Lower lobe of right lung (tissue), 2 donors: ENCODE measurements at places on chromosomes 13 and 19.

GRCh38 chr19:31057476-31057875 lies 291.8 kb downstream of the TSHZ3 start:
- no peak for DNase-seq

DNA sequence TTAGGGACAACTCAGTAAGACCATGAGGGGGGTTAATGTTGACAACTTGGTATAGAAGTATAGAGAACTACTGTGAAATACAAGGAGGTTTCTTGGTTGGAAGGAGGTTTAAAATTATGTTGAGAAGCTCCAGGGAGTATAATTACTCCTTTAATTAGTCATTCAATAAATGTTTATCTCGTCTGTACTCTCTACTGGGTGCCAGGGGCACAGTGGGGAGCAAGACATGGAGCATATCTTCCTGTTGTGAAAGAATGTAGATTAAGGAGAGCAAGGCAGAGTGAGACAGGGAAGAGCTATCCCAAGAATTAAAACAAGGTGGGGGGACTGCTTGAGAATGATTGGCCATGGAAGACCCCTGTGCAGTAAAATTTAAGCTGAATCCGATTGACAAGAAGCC lies 33.7 kb upstream of the TDRD3 start:
- no peak for DNase-seq

GRCh38 chr19:43545276-43545675 lies 12.3 kb downstream of the ZNF575 start:
- no peak for DNase-seq

DNA sequence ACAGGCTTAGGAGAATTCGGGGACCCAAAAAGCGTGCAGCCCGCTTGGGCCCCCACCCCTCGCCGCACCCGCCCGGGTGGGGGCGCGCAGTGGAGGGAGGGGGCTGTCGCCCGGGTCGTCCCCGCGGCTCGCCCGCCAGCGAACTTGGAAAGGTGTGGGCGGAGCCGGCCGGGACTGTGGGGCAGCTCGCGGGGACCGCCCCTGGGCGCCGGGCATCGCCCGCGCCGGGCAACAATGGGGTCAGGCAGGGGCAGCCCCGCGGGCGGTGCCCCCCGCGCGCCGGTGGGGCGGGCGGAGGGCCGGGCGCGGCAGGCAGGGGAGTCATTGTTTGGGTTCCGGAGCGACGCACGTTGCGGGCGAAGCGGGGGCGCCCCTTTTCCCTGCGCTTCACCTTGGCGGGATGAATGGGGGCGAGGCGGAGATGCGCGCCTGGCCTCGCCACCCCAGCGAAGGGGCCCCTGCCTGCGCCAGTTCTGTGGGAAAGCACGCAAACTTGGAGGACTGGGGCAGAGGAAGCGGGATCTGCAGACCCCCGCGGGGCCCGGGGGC lies 647 bp upstream of the KLF12 start:
- peak; percentile 66 for DNase-seq

GRCh38 chr19:14683439-14683838 lies 6.4 kb upstream of the ZNF333 start:
- no peak for DNase-seq

DNA sequence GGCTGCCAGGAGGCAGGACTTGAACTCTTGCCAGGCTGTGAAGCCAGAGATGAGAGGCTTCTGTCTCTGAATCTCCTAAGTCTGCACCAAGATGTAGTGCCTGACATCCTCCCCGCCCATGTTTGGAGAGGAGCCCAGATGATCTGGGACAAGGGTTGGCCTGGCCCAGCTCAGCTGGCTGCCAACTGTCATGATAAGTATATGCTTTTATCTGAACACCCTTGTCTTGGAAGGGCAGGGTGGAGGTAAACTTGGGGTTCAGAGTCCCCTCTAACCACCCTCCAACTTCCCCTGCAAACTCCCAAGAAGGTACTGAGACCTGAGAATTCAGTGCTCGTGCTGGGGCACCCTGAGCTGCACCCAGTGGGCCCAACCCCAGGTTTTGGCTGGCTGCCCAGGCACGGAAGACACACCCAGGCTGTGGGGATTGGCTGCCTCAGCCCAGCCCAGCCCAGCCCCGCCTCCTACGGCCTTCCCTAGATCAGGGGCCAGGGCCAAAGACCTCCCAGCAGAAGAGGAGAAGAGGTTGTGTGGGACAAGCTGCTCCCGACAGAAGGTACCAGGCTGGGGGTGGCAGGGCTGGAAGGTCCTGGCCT lies at the start of gene CYP4F12:
Gene CYP4F12, plus strand, starts transcription at position 508 of the 596 bp plus-strand sequence. CDS start 443 bp downstream, outside the sequence.
- DNase-seq = peak; percentile 79

- no peak for DNase-seq
These were observed 23.0 kb downstream of the ZNF568 start for GRCh38 chr19:36939153-36939552.

DNA sequence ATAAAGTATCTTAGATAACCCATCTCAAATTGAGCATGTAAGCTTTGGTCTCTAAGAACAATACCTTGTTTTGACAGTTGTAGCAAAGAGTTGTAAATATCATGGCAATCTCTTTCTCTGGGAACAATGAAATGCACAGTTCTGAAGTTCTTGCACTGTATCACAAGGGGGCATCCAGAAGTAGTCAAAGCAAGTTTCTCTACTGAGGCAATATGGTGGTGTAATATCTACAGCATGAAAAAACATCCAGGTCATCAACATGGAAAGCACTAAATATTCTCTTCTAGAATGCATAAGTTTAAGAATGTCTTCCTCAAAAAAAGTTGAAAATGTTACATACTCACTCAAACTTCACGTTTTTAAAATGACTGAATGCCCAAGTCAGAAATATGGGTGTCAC lies 19.6 kb downstream of the MTMR6 start:
- no peak for DNase-seq

DNA sequence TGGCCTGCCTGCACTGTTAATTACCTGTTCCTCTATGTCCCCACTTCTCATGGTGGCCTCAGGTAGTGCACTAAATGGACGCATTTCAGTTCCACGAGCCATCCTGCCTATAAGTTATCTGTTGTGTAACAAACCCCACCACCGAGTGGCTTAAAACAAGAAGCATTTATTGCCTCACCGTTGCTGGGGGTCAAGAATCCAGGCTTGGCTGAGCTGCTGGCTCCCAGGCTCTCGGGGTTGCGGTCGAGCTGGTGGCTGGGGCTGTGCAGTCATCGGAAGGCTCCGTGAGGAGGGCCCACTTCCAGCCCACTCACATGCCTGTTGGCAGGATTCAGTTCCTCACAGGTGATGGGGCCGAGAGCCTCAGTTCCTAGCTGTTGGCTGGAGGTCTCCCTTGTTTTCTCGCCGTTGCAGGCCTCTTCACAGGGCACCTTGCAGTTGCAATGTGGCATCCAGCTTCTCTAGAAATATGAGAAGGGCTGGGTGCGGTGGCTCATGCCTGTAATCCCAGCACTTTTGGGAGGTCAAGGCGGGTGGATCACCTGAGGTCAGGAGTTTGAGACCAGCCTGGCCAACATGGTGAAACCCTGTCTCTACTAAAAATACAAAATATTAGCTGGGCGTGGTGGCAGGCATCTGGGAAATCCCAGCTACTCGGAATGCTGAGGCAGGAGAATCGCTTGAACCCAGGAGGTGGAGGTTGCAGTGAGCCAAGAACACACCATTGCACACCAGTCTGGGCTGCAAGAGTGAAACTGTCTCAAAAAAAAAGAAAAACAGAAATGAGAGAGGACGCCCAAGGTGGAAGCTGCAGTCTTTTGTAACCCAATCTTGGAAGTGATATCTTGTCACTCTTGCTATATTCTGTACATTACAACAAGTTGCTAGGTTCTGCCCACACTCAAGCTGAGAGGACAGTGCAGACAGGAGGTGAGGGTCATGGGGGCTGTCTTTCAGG lies 6.5 kb upstream of the PTOV1 start:
- no peak for DNase-seq

DNA sequence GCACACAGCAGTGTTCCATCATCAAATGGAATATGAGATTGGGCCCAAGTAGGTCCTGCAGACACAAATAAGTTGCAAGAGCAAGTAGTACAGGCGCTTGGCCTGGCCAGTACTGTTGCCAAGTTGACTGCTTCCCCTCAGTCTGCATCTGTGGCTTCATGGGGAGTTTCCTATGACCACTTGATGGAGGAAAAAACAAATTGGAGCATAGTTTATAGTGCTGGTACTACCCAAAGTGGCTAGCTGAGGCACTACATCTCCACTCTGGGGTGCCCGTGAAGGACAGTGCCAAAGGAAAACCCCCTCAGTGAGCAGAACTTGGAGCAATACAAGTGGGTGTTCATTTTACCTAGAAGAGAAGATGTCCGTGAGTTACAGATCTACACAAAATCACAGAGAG lies 10.6 kb upstream of the ALOX5AP start:
- DNase-seq = no peak

GRCh38 chr13:73286942-73287620 lies 228.3 kb downstream of the KLF5 start:
- no peak for DNase-seq

DNA sequence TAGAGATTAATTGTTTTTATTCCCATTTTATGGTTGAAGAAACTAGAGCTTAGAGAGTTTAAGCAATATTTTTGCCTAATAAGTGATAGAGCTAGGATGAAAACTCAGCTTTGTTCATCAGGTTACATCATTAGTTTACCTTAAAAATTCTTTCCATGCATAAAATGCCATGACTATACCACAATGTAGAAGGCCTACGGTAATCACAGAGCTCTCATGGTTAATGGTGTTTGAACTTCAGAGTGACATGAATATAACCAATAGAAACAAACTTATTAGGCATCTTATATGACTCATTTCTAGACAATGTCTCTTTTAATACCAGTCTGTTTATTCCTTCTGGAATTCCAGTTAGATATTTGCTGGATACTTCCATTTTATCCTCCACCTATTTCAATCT lies 78.5 kb downstream of the FGF9 start:
- DNase-seq = no peak

DNA sequence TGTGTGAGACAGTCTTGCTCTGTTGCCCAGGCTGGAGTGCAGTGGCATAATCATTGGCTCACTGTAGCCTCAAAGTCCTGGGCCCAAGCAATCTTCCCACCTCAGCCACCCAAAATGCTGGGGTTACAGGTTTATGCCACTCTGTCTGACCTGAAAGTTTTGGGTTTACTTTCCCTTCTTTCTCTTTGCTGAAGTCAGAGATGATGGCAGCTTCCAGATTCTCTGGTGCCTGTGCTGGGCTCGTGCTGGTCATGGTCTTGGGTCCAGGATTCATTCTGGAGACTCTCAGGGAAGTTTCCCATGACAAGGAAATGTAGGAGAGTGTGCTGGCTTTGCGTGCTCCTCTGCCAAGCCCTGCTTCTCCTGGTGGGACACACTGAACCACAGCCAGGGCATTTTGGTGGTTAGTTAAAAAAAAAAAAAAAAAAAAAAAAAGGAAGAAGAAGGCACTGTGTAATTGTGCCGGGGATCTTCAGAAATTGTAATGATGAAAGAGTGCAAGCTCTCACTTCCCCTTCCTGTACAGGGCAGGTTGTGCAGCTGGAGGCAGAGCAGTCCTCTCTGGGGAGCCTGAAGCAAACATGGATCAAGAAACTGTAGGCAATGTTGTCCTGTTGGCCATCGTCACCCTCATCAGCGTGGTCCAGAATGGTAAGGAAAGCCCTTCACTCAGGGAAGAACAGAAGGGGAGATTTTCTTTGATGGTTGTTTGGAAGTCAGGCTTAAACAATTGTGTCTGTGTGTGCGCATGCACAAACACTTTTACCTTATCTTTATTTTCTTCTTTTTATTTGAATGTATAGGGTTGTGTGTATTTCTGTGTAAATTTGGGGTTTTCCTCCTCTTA lies at the start of gene ALOX5AP:
Gene ALOX5AP, plus strand, starts transcription at position 519 of the 847 bp plus-strand sequence. Its CDS starts 63 bp downstream, at position 582.
- no peak for DNase-seq

GRCh38 chr13:26529441-26529840 lies 28.0 kb upstream of the WASF3 start:
- no peak for DNase-seq

DNA sequence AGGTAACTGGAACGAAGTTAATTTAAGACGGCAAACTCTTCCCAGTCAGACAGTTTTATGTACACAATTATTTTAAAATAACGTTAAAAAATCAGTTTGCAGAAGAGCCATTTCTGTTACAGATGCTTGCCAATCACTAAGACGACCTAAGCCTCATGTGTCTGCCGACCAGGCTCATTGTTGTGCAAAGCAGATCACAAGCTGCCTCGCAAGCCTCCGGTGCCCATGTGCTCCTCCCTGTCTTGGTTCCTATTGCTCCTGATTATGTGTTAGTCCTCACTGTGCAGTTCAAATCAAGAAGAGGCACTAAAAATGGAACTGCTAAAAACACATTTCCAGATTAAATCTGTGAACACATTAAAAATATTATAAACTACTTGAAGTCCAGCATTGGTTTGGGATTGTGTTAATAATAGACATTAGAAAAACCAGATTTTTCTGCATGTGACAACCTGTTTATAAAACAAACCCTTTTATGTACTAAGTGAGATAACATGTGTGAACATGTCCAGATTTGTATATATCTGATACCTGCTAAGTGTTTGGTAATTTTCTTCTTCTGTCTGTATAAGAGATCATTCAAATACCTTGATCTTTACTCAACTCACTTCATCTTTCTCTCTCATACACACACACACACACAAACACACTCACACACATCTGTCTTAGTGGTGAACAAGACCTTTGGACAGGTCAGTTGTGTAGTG lies 81.9 kb upstream of the SLC15A1 start:
- DNase-seq = no peak

DNA sequence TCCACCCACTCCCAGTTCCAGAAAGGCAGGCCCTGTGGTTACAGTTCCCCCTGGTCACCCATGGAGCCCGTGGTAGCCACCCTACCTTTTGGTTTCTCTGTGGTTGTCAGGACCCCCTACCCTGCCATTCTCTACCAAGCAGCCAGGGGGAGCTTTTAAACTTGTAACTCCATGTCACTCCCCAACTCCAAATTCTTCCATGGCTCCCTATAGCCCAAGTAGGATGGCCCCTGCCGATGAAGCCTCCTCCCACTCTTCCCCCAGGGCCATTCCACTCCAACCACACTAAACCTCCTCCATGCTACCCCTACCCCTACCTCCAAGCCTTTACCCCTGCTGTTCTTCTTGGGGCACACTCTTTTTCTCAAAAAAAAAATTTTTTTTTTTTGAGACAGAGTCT lies 2.2 kb downstream of the S1PR2 start:
- no peak for DNase-seq

GRCh38 chr13:57813651-57814050 lies 182.1 kb downstream of the PCDH17 start:
- DNase-seq = no peak

GRCh38 chr19:17722655-17723240 lies 3.5 kb downstream of the MAP1S start:
- no peak for DNase-seq
